H1 (cell line): ENCODE measurements at places on chromosomes 2 and 18.

- no peaks in the 10 kb centered on the region for H3K27me3 ChIP-seq
- no peak overlapping the region for H3K27ac ChIP-seq
- no peaks in the 10 kb centered on the region for H3K36me3 ChIP-seq
- DNase-seq: no peak
Measured at GRCh38 chr2:79716266-79716665, 203.4 kb downstream of the CTNNA2 start.

DNA sequence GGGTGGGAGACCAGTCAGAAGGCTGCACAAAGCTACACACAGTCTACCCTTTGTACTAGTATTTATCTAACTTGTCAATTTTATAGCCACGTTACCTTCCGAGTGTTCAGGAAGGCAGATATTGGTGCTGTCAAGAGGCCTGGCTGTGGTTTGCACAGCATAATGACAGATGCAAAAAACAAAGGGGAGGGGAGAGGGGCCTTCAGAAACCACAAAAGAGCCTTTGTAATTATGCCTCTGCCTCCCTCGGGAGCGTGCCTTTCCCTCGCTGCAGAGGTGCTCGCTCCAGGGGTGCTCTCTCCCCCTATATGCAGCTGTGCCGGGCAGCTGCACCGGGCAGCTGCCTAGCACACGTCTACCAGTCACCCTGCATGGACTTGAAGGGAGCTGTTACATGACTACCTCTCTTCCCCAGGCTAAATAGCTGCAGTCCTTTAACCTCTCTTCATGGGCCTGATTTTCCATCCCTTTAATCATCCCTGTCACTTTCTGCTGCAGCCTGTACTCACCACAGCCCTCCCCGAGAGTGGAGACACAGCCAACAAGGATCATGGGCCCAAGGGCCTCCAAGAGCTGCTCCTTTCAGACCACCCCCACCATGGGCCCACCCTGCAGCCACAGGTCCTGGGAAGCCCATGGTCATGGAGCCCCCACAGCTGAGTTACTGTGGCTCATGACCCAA is 168.4 kb upstream of the PKDCC start:
- no peak overlapping the region for H3K27ac ChIP-seq
- no peaks in the 10 kb centered on the region for H3K27me3 ChIP-seq
- no peak for DNase-seq
- no peak overlapping the region for H3K4me3 ChIP-seq
- no peaks in the 10 kb centered on the region for H3K4me1 ChIP-seq
- no peaks in the 10 kb centered on the region for H3K36me3 ChIP-seq

DNA sequence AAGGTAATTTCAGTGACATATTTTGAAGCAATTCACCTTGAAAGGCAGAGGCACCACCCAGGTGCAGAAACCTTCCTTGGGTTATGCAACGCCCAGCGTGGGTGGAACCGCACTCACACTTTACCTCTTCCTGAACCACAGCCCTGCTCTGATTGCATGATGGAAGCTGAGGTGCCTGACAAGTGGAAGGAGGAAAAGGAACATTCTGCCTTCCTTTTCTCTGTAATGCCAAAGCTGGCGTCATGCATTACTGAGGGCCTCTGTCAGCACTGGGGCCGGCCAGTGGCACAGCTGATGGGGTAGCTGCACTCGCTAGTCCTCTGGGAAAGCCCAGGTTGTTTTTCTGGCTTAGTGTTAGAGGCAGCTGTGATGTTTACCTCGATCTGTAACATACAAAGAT is 266.5 kb downstream of the NEDD4L start:
- no peak for DNase-seq
- H3K4me1 ChIP-seq: no peaks in the 10 kb centered on the region; the same call in 1 of the 2 replicates
- H3K27ac ChIP-seq: no peak overlapping the region
- H3K27me3 ChIP-seq: no peaks in the 10 kb centered on the region

- H3K27me3 ChIP-seq: no peaks in the 10 kb centered on the region
- no peak for DNase-seq
- H3K36me3 ChIP-seq: no peaks in the 10 kb centered on the region
- no peaks in the 10 kb centered on the region for H3K4me1 ChIP-seq
- H3K27ac ChIP-seq: no peak overlapping the region
Measured at GRCh38 chr2:82275599-82275998, 1971.0 kb upstream of the LRRTM1 start.

DNA sequence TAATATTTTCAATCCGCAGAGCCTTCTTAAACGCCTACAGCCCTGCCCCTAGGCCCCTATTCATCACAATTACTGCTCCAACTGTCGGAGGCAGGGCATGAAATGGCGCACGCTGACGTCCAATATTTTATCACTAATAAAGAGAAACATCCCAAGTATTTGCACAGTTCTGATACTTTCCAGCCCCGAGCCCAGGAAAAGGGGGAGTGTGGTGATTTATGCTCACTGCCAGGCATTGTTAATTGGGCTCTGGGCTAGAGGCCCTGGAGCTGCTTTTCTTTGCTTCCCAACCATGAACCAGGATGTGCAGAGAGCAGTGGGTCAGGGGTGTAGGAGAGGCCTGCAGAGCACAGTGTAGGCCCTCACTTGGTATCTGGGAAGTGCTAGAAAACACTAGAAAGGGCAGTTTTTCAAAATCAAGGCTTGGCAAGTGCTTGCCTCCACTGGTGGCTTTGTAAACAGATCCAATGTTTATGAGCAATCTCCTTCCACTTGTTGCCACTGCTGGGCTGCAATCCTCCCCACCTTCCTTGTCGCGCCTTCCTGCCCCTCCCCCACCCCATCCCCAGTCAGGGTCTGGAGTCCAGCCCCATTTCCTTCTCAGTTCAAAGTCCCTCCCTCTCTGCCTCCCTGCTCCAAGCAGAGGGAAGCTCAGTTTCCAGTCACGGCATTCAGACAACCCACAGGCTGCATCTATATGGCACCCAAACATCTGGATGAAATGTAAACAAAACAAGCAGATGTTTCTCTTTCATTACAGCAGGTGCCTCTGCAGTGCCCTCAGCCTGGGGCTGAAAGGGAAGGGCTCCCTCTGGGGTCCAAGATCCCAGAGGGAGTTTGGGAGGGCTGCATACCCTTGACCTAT is 83.9 kb upstream of the PKDCC start:
- no peak overlapping the region for H3K4me3 ChIP-seq
- H3K36me3 ChIP-seq: no peaks in the 10 kb centered on the region
- DNase-seq: no peak
- H3K27ac ChIP-seq: no peak overlapping the region
